ENCODE measurements at places on chromosomes 16 and 17.

DNA sequence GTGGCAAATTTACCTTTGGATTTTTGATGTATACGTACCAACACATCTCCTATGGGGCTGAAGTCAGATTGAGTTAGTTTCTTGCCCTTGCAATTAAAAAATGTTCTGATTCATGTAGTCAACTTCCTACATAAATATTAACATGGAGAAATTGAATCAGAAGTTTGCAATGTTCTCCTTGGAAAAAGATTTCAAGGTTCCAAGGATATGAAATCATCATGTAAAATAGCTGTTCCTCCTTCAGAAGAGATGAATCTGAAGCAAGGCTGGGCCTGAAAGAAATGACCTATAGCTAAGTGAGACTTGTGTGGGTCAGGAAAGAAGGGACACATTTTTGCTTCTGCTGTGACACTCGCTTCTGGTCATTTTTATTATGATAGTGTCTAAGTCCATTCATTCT is 131.7 kb downstream of the RGS9 start:
- no peak for DNase-seq

GRCh38 chr16:81172769-81173658 is 65.5 kb upstream of the BCO1 start:
- no peak for DNase-seq

DNA sequence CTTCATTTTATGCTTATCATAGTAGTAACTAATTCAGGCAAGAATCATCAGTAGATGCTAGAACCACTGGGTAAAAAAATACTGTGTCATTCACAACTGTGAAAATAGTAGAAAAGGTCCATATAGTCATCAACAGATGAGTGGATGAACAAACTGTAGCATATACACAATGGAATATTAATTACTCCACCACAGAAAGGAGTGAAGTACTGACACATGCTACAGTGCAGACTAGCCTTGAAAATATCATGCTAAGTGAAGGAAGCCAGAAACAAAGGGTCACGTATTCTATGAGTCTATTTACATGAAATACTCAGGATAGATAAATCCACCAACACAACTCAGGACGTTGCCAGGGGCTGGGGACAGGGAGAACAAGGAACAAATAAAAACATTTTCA is 13.3 kb downstream of the USP22 start:
- no peak for DNase-seq

DNA sequence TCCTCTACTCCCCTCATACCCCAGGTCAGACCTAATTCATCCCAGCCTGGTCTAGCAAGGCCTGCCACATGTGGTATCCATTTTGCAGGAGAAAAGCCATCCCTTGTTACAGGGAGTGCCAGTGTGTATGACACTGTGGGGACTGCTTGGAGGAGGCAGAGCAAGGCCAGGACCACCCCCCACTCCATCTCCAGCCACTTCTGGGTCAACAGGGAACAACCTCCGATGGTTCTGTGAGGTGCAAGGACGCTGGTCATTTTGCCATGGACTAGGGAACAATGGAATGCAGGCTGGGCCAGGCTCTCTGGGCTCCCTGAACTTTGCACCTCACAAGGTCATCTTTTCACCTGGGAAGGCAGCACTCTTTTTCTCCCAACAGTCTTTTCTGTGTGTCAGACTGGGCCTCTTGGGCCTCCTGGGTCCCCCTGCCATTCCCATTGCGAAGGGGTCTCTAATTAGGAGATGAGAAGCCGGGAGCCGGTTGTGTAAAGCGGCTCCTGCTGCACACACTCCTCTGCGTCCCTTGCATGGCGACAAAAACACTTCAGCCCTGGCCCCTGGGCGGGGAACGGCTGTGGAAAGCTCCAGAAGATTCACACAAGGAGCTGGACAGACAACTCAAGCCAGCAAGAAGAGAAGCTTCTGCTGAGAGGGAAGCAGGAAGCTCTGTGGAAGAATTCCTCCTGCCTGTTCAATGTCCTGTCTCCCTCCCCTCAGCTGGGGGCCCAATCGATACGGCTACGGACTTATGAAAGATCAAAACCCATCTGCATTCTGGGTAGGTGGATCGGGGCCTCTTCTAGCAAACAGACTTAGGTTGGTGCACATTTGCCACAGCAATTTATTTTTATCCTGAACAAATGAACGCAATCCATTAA is 38.5 kb upstream of the MTSS2 start:
- no peak for DNase-seq

- no peak for DNase-seq
These were observed 21.4 kb downstream of the MRTFB start for GRCh38 chr16:14092561-14092960.

GRCh38 chr16:50152351-50152806 is 727 bp upstream of the TENT4B start:
- DNase-seq, result no peak

DNA sequence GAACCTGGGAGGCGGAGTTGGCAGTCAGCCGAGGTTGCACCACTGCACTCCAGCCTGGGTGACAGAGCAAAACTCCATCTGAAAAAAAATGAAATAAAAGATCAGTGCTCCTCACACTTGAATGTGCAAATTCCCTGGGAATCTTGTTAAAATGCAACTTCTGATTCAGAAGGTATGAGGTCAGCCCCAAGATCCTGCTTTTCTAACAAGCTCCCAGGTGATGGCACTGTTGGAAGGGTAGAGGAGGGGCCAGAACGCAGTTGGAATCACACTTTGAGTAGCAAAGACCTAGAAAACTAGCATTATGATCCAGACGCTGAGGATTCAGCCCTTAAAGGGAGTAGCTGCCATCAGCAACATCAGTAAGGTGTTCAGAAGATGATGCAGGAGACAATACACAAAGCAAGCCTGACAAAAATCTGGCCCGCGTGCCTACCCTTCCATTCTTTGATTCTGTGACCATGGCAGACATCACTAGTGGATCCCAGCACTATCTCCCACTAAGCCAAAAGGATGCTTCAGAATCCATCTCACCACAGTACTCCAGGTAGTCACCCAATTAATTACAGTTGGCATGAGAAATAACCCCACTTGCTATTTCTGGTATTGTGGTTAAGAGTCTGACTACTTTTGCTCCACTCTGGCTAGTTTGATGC is 33.1 kb upstream of the MEIOC start:
- no peak for DNase-seq

Data from stimulated activated CD4-positive, alpha-beta T cell treated with anti-CD3 and anti-CD28 coated beads, TNF-alpha, amount 100 ng/mL, for 1 hour (primary cell).